T-helper 1 cell treated with Interleukin-12 subunit alpha and Interleukin-12 subunit beta and Interleukin-4 antibody, amounts not matched to agents 30 ng/mL and 1 ng/mL, for 36 hours (primary cell): ENCODE measurements at places on chromosomes 5 and 9. TPM values are rescaled to one million over a fixed set of nuclear protein-coding genes. Genes with fewer than 3 reads are reported as not detected.

The GFPT2 gene
- total RNA-seq: 0.39 TPM in 1 of 2 replicates, not detected in the other

The ACTL7B gene
- 0.17 TPM in 2 replicates for total RNA-seq

The ECSCR gene
- 0.61 and 0.76 TPM in 2 replicates for total RNA-seq

The USP20 gene
- 107 and 108 TPM in 2 replicates for total RNA-seq

The BTNL8 gene
- total RNA-seq: not detected in 2 replicates

The SLC6A18 gene
- not detected in 2 replicates for total RNA-seq
